ENCODE measurements at places on chromosomes 5 and 9. TPM values are rescaled to one million over a fixed set of nuclear protein-coding genes. Genes with fewer than 3 reads are reported as not detected.

The DBH gene
- total RNA-seq, result not detected

The IFNK gene
- not detected for total RNA-seq

- no peaks in the 10 kb centered on the region for H3K27me3 ChIP-seq
- H3K4me1 ChIP-seq, result no peaks in the 10 kb centered on the region
- no peak overlapping the region for H3K27ac ChIP-seq
- no peak for DNase-seq
- H3K4me3 ChIP-seq, result no peak overlapping the region
Observed at GRCh38 chr5:166165596-166165995, 2125.8 kb upstream of the WWC1 start.

- H3K36me3 ChIP-seq, result no peaks in the 10 kb centered on the region
- no peaks in the 10 kb centered on the region for H3K27me3 ChIP-seq
- no peak overlapping the region for H3K27ac ChIP-seq
- H3K4me1 ChIP-seq, result peaks cover 41% of the 10 kb centered on the region
Observed at GRCh38 chr5:149488645-149489306, 62.5 kb downstream of the CSNK1A1 start.

- no peaks in the 10 kb centered on the region for H3K36me3 ChIP-seq
- H3K27me3 ChIP-seq, result no peaks in the 10 kb centered on the region
- no peak overlapping the region for H3K4me3 ChIP-seq
- no peak overlapping the region for H3K27ac ChIP-seq
- no peak for DNase-seq
Observed at GRCh38 chr5:123665822-123666371, 153.9 kb downstream of the CSNK1G3 start.

DNA sequence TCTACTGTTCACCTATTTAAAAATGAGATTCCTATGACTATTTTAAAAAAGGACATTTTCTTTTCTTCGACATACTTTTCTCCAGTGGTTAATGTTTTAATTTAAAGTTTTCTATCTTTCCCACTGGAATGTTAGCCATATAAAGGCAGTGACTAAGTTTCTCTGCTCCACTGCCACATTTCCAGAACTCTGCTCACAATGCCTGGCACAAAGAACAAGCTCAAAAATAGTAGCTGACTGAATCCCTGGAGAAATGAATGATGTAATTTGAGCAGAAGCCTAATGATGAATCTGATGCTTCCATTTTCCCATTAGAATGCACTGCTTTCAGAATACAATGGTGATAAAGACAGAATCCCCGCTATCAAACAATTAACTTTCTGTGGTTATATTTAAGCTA is 817.8 kb downstream of the MTRR start:
- DNase-seq, result no peak
- H3K4me3 ChIP-seq, result no peak overlapping the region
- H3K27me3 ChIP-seq, result no peaks in the 10 kb centered on the region
- H3K4me1 ChIP-seq, result no peaks in the 10 kb centered on the region
- H3K27ac ChIP-seq, result no peak overlapping the region
- H3K36me3 ChIP-seq, result no peaks in the 10 kb centered on the region

DNA sequence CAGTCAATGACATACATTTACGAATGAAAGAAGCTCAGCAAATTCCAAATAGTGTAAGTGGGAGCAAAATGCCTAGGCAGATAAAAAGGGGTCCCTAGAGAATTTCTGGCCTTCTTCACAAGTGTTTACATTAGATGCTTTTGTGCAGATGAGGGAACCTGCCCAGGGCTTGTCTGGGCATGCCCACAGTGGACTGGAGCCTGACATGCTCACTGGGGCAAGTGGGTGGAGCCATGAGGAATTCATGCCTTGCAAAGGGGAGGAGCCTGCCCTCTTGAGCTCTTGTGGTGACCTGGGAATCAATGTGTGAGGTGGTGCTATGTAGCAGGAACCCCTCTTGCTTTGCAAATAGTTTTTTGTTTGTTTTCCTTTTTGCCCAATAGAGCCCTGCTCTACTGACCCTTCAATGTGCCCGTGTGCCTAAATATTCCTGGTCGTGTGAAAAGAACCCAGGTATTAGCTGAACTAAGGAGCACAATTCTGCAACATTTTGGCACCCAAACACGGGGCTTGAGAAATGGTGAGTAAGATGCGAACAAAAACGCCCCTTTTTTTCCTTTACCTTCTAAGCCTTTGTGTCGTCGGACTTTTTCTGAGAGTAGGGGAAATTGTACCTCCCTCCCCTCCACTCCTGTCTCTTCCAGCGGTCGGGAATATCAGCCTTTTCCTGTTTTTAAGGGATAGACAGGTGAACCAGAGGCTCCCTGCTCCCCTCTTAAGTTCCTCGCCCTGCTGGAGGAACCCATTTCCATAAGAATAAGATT is 433.8 kb upstream of the CDH9 start:
- H3K27ac ChIP-seq, result no peak overlapping the region
- H3K27me3 ChIP-seq, result no peaks in the 10 kb centered on the region
- H3K4me1 ChIP-seq, result no peaks in the 10 kb centered on the region
- no peaks in the 10 kb centered on the region for H3K36me3 ChIP-seq
- no peak overlapping the region for H3K4me3 ChIP-seq

DNA sequence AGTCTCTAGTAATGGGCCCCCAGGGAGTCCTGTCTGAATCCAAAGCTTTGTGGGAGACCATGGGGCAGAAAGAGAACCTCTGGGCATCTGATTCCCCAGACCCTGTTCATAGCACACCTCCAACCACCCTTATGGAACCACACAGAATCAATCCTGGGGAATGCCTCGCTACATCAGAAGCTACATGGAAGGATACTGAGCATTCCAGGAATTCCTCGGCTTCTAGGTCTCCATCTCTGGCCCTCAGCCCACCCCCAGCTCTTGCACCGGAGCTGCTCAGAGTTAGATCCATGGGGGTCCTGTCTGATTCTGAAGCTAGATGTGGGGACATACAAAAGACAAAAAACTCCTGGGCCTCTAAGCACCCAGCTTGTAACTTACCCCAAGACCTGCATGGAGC is 28.4 kb downstream of the VCP start:
- H3K27me3 ChIP-seq, result no peaks in the 10 kb centered on the region
- H3K4me1 ChIP-seq, result no peaks in the 10 kb centered on the region
- H3K27ac ChIP-seq, result no peak overlapping the region
